Progenitor cell of endocrine pancreas (in vitro differentiated cells): ENCODE measurements at places on chromosomes 1 and 21.

GRCh38 chr1:152886758-152887409 lies 8.8 kb downstream of the SMCP start:
- DNase-seq: no peak

- DNase-seq: no peak
Measured at GRCh38 chr1:21594935-21595897, 73.9 kb downstream of the RAP1GAP start.

DNA sequence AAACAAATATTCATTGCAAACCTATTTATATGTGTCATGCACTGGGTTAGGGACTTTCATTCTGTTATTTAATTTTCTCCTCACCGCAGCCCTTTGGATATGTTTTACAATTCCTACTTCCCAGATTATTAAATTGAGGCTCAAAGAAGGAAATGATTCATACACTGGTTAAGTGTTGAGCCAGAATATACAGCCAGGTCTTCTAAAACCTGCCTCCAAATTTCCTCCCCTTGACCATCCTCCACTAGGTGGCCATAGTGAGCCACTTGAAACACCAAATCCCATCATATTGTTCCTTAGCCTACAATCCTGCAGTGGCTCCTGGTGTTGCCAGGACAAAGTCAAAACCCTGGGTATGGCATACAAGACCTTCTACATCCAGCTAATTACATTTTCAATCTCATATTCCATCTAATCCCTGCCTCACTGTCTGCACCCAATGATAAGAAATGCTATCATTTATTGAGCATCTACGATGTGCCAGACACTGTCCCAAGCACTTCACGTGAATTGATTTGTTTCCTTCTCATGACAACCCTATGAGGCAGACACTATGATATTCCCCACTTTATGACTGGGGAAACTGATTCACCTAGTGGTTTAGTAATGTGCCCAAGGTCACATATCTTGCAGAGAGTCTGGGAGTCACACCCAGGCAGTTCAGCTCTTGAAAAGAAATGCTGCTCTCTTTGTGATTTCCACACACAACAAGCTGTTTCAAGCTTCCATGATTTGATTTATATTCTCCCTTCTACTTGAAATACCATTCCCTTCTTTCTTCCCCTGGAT lies 23.6 kb upstream of the KIRREL1 start:
- peak; percentile 32 for DNase-seq

DNA sequence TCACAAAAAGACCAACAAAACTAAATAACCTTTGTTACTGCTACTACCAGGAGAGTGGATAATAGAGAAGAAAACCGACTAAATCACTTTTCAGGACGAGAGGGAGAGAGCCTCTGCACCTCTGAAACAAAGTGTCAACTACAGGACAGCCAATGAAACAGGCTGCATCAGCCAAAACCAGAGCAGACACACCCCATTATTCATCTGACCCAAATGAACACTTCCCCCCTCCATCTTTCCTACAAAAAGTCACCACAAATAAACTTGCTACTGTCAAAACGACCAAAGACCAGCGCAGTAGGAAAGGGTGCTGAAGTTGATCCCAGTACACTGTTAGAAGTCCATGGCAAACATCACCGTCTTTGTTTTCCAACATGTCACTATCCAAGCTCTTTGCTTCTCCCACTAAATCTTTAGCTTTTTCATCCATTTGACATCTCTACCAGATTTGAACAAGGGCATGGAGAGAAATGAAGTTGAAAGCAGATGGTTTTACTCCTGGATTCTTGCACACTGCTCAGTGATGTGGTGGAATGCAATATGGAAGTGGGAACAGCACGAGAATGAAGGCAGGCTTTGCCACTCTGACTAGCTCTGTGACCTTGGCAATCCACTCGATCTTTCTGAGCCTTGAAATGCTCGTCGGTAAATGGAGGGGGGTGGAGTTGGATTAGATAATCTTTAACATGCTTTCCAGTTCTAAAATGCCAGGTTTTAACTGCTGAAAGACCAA lies 20.5 kb downstream of the DSTYK start:
- DNase-seq: no peak

- DNase-seq: no peak
Measured at GRCh38 chr1:109065137-109065536, 10.7 kb downstream of the TAF13 start.

DNA sequence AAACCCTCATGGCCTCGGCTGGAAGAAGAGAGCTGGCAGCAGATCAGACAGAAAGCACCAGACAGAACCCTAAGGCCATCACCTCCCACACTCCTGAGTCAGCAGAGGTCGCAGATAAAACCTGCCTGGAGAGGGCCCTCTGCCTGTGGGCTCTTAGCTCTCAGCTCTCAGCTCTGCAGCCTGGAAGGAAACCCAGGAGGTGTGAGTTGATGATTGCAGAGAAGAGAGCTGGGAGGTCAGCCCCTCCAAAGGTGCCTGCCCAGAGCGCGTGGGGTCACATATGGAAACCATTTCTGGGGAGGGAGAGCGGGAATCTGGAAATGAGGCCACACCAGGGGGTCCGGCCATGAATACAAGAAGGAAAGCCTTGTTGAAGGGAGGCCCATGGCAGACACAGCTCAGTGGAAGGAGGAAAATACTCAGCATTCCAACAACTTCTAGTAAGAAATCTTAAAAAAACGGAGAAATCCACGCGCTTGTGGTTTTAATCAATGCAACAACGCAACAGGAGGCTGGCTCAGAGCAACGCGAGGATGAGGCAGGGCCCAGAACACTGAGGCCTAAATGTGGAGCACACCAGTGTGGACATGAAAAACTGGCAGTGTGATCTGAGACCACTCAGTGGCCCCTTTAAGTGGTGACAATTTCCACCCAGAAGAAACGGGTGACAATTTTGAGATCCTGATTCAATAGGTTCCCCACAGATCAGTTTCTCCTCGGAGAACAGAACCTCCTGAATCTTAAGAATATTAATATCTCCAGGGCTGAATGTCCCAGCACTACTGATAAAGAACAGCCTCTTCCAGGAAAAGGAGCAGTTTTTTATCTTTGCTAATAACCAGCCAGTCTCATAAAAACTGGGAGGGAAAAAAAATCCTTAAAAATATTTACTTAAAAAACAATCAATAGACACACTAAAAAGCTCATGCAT lies 45.7 kb downstream of the PSMG1 start:
- DNase-seq: no peak
